GM18507 (cell line): ENCODE measurements at places on chromosomes 3 and 15.
A peak's percentile ranks its signal among the peaks of the same experiment; 100 is the strongest.

DNA sequence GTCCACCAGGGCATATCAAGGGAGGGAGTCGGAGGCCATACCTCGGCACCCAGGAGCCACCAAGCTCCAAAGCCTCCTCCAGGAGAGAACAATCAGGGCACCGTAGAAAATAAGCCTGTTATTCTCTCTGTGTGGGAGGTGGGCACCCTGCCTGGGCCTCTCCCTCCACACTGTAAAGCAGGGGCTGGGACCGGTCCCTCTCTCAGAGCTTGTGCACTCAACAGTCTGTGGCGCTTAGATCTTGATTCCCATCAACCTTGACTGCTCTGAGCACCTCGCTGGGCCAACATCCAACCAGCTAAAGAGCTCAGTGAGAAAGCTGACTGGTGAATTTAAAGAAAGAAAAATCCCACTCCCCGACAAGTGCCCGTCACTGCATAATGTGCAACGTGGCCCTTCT lies 53.0 kb downstream of the PCSK6 start:
- DNase-seq: no peak

GRCh38 chr3:176935194-176935888 lies 261.9 kb downstream of the TBL1XR1 start:
- DNase-seq: no peak

- no peak for DNase-seq
Observed at GRCh38 chr15:71139241-71139640, 24.0 kb downstream of the THSD4 start.

GRCh38 chr15:31153531-31153930 lies 52.0 kb upstream of the TRPM1 start:
- no peak for DNase-seq

GRCh38 chr3:135837977-135838631 lies 127.4 kb upstream of the PPP2R3A start:
- DNase-seq: no peak

DNA sequence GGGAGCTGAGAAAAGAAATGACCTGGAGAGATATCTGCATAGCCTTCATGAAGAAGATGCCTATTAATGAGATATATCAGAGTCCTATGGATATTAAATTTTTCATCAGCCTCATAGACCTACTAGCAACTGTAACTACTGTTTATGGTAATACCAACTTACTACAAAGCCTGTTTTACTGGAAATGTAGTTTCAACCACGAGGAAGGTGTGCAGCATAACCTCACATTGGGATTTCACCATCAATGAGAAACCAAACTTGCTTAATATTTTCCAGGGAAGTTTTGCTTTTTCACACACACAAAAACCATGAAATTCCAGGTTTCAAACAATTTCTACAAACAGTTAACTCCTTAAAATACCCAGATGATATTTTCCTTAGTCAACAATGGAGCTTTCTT lies 31.4 kb downstream of the FAM240A start:
- no peak for DNase-seq

DNA sequence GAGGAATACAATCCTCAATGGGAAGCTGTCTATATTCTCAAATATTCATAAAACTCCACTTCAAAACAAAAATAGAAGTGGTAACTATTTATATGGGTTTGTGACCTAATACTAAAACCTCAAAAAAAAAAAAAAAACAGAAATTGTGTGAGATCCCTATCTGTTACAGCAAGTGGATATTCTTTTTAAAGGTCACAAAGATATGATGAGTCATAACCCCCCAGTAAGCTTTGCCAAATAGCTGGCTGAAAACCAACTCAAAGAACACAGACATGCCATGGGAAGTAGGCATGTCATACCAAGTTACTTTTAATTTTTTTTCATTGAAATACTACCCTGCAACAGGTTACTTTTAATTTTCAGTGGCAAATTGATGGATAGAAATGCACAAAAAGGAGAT lies 62.5 kb downstream of the CBLB start:
- no peak for DNase-seq

GRCh38 chr3:104359546-104359945 lies 1007.2 kb upstream of the ALCAM start:
- DNase-seq: no peak

DNA sequence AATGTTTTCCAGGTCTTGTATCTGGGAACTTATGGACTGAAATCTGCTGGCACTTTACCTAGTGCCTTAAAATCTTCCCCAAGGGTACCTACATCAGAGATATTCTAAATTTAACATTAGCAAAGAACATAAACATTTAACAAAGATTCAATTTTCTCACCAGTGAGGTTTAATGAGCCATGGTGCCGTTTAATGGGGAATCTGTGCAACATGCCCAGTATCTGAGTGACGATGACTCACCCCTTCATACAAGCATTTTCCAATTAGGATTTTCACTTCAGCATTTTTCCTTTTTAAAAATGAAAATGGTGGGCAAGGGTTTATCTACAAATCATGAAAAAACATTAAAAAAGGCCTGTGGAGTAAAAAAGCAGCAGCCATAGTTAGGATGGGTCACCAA lies 189.4 kb downstream of the SLC9A9 start:
- no peak for DNase-seq

DNA sequence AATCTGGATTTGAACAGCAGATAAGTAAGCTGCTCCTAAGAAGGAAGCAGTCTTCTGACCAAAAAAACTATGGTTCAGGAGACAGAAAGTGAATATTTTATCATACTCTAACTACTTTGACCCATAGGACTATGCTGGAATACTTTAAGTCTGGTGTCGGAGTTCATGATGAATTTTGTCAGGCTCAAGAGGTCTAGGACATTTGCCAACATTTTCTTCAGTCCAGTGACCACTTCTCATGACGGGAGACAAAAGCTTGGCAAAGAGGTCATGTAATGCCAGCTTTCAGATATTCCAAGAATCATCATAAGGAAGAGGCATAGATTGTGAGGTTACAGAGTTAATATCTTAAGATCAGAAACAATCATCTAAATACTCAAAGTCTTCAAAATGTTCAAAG lies 20.5 kb upstream of the DCBLD2 start:
- DNase-seq: no peak

DNA sequence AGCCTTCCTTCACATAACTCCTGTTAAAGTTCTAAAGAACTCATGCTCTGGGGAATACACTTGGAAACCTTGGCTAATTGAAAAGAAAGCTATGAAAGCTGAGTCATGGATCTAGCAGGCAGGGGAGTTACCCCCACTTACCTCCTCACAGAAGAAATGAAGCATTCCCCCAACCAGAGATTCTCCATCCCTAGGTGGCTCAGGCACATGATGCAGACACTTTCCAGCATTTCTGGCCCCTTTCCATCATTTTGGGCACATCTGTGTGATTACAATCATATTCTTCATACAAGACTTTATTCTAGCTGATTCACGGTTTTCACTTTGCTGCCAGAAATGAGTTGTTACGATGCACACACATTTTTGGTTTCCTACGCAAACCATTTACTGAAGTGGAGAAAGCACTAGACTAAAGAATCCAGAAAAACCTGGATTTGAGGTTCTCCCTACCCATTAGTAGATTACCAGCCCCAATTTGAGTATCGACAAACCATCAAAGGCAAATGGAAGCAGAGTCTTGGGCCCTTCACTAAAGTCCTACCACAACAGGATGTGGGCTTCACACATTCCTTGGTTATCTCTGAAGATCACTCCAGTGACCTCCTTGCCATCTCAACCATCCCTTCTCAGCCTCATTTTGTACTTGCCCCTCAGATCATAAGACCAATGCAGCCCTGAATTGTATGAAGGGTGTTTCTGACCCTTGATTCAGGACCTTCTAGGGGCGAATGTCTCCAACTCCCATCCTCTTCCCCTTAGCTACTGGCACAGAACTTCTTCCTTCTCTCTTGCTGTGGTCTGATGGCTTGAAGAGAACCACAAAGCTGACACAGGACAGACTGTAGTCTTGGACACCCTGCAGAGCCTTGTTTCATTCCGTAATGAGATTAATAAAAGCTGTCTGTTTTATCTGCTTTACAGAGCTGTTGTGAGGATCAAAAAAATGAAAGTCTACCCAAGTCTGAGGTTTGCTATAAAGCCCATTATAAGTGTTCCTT lies 42.5 kb upstream of the SNRK start:
- no peak for DNase-seq

DNA sequence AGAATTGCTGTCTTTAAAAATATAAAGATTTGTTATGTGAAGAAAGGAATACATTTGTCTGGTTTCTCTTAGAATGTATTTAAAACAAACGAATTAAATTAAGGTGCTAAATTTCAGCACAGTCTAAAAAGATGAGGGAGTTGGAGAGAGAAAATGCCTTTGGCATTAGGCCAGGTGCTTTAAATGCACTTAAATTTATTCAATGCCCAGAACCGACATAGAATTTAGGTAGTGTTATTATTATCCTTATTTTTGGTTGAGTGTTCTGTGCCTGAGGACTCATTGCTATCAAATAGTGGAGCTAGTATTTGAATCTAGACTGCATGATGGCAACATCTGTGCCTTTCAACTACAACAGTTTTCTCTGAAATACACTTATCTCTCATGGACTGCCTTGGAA lies 287.5 kb downstream of the RBMS3 start:
- no peak for DNase-seq

DNA sequence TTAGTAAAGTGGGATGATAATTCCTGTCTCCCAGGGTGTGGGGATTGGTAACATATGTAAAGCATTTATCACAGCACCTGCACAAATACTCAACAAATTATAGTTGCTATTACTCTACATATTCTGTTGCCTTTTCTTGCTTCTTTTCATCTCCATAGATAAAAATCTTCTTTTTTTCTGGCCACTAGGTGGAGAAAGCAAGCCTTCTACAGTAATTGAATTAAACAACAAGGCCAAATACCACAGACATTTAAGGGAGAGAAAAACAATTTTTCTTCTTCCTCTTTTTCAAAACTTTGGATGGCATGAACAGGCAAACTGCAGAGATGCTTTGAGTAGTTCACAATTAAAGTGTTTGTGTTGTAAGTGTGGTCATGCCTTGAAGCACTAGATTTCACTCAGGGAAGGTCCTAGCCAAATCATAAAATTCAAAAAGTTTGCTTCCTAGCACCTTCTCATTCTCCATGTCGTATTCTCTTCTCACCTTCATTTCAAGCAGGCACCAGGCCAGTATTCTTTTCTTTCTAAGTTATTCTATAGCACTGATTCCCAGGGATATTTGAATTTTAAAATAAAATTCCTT lies 493.4 kb upstream of the TGFBR2 start:
- DNase-seq: no peak

- DNase-seq: peak; percentile 22
Observed at GRCh38 chr3:33439546-33440327, 468 bp downstream of the UBP1 start.

GRCh38 chr3:42440924-42441323 lies 30.5 kb upstream of the LYZL4 start:
- DNase-seq: no peak

DNA sequence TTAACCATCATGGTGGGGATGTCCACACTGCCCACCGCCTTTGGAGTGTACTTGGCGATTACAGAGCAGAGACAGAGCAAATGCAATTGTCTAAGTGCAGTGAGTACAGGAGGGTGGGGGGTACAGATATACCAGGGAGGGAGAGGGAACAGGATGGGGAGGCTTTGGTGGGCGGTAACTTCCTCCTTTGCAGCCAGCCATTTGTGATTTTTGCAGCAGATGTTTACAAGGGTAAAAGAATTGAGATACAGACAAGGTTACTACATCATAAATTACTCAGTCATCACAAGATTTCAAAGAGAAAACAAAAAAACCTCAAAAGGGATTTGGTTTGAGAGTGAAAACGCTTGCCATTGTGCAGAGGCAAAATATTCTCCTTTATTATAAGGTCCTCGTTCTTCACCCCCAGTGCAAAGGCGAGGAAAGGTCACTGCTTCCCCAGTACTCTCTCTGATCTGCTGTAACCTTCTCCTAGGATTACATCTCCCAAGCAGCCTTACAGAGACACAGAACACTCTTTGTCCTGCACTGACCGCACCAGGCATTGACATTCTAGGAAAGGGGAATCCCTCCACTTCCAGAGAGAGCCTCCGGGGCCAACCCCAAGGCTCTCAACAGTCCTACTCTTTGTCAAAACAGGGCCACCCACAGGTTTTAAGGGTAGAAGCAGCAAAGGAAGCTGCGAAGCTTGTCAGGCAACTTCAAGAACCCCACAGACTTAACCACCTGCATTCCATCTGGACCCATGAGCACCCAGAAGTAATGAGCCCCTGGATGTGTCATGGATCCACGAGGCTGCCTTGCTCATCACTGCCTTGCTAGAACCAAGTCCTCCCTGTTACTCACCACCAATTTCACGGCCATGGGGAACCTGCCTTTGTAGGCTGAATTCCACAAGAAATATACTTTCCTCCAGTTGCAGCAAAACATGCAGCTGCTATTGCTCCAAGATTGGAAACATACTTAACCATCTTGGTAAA lies 117.3 kb downstream of the ADAMTS17 start:
- DNase-seq: no peak

DNA sequence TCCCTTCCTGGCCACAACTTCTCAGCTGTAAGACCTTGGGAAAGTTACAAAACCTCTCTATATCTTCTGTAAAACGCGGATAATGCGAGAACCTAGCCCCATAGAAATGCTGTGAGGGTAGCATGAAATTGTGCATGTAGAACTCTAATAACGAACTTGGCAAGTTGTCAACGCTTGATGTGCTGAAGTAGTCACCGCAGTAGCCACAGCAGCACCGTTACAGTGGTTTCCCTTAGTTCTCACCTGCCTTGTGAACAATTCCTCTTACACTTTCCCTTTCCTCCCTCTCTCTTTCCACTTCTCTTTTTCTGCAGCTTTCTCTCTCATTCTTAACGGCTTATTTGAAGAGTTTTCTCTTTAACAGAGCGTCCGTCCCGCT lies 447 bp upstream of the SHQ1 start:
- DNase-seq: peak; percentile 22

GRCh38 chr3:124770336-124771082 lies 40.3 kb downstream of the UMPS start:
- no peak for DNase-seq

GRCh38 chr3:4460334-4460733 lies 6.7 kb downstream of the SUMF1 start:
- DNase-seq: no peak

GRCh38 chr3:100865442-100865841 lies 127.8 kb downstream of the ABI3BP start:
- DNase-seq: no peak

DNA sequence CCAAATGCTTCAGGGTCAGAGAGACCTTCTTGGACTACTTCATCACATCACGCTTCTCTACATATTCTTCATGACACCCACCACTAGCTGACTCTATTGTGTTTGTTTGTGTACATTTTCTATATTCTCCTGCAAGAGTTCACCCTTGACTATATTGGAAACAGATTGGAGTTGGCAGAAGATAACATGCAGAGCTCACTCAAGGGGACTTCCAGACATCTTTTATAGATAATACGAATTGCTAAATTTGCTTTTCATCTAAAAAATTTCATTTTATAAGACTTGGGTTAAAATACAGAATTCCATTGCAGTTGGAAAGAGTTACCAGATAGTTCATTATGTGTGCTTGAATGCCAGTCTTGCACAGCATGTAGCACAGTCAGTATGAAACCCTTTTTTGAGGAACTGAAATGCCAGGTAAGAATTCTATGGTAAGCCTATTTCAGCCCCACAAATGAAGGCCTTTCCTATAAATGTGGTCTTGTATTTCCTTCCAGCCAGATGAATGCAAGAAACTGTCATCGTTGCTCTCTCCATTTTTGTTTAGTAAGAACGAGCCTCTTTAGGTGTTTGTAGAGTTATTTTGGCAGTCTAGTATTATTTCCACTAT lies 177.6 kb downstream of the GHSR start:
- DNase-seq: peak; percentile 15
